ENCODE measurements at places on chromosomes 11 and 22.

DNA sequence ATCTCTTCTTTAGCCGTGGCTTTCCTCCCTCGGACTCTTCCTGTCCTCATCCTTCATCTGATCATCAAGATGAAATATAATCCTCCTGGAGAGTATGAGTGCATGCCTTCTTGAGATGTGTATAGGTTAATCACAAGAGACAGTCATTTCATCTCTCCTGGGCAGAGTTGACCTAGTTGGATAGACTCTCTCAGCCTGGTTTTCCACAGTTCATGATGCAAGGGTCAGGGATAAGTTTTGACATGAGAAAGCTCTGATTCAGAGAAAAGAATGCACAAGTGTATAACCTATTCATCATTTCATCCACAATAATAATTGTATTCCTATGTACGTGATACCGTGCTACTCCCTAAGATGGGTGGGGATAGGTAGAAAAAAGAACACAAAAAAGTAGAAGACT is 33.2 kb upstream of the CCDC90B start:
- DNase-seq = no peak

GRCh38 chr11:134654161-134654915 is 242.3 kb upstream of the B3GAT1 start:
- no peak for DNase-seq

- peak; percentile 100 for DNase-seq
These were observed 1.0 kb upstream of the EP300 start for GRCh38 chr22:41091132-41092022.

GRCh38 chr11:45229401-45230020 is 56.6 kb downstream of the SYT13 start:
- DNase-seq = no peak

DNA sequence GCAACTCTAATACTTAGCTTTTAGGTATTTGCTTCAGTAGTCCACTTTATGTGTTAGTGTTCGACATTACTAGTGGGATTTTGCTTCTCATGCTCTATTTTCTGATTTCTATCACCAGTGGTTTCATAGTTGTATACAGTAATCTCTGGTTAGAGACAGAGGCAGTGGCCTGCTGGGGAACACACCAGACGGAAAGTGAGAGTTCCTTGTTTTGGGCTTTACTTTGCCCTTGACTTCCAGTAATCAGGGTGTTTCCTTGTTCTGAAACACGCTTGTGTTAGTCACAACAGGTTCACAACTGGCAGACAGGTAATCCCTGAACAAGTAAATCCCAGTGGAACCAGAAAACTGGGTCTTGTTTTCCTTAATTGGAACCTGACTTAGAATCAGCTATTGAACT is 56.0 kb downstream of the PACS1 start:
- DNase-seq = no peak

DNA sequence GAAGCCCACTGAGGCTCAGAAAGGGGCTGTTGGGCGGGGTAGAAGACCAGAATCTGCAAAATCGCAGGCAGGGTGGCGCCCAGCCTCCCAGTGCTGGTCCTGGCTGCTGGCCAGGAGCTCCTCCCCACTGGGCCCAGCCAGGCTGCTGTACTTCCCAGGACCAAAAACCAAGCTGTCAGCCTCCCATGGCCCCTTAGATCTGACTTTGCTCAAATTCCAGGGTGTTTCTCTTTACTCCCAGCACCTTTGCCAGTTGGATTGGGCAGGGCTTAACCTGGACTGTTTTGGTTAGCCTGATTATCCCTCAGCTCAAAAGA is 44.2 kb upstream of the WEE1 start:
- no peak for DNase-seq

GRCh38 chr11:94154095-94154856 is 25.6 kb downstream of the PANX1 start:
- no peak for DNase-seq

DNA sequence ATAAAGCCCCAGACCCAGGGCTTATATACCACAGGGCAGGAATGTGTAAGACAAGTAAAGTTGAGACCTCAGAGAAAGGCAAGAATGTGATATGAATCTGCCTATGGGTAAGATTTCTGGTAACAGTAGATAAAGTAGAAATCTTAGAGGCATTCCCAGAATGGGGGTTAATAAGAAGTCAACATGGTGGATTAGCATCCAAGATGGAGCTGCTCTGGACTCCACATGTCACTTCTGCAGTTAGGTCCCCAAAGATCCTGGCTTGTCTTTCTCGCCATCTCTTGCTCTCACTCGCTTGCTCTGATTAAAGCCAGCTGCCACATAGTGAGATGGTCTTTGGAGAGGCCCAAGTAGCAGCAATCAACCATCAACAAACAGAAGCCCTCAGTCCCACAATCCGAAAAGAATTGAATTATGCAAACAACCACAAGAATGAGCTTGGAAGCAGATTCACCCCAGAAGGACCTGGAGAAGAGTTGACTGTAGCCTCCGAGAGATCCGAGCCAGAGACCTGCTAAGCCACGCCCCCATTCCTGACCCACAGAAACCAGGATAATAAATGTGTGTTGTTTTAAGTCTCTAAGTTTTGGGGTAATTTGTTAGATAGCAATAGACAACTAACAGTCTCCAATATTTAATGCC is 5.4 kb upstream of the C11orf86 start:
- DNase-seq = no peak

- DNase-seq = no peak
These were observed 116.1 kb downstream of the ATXN10 start for GRCh38 chr22:45787759-45788158.

DNA sequence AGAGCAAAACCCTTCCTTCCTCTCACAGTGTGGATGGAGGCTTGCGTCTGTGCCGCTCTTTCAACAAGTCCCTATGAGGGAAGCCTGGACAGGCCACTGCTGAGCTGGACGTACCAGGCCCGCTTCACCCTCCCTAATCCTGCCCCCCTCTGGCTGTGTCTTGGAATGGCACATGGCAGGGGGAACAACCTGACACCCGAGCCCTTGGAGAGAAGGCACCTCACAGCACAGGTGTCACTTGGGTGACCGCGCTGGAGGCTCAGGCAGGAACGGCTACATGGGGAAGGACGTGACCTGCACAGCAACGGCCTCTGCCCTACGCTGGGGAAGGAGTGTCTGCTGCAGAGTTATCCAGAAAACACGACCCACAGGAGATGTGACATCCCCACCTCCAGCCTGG is 11.0 kb downstream of the CARS1 start:
- no peak for DNase-seq

DNA sequence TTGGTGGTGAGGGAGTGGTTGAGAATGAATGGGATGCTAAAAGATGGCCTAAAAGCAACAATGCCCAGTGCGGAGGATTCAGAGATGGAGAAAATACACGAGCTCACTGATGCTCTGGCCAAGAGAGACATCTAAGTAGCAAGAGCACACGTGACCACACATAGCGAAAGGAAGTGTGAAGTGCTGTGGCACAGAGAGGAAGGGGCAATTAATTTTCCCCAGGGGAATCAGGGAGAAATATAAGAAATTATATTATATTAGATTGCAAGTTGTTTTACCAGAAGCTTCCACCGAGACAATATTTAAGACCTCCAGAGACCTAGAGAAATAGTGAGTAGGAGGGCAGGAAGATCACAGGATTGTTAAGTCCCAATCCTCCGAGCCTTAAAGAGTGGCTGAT is 80.6 kb downstream of the RCN1 start:
- no peak for DNase-seq

- no peak for DNase-seq
These were observed 717.9 kb downstream of the OPCML start for GRCh38 chr11:132814410-132814809.

DNA sequence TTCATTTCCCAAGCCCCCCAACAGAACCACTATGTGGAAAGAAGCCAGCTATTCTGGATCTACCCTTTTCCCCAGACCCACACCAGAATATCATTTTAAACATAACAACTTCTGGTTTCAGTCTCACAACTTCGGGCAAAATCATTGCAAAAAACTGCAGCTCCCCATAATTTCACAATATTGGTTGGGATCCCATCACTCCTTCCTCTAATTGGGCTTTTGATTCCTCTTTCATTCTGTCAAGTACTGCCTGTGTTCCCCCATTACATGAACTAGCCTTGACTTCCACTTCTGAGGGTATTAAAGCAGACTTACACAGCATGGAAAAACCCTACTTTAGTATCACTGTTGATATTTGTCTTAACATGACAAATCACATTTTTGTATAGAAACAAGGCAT is 4.1 kb upstream of the APOL3 start:
- no peak for DNase-seq

DNA sequence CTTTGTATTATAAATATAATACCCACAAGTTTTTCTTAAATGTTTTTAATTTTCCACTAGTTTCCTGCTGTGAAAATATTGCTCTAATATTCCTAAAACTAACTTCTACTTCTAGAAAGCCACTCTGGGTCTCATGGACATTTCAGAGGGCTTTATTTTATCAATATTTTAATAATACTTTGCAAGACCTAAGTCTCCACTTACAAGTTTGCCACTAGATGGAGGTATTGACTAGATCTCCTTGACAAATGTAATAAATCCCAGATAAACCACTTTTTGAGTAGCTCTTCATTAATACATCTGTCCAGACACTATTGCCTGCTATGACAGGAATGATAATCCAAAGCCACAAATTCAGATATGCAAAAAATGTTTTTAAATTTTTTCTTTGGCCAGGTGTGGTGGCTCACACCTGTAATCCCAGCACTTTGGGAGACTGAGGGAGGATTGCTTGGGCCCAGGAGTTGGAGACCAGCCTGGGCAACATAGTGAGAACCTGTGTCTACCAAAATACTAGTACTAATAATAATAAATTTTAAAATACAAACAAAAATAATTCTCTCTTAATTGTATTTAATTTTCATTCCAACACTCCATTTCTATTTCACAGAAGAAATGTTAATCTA is 3.5 kb upstream of the ACAT1 start:
- DNase-seq = no peak

DNA sequence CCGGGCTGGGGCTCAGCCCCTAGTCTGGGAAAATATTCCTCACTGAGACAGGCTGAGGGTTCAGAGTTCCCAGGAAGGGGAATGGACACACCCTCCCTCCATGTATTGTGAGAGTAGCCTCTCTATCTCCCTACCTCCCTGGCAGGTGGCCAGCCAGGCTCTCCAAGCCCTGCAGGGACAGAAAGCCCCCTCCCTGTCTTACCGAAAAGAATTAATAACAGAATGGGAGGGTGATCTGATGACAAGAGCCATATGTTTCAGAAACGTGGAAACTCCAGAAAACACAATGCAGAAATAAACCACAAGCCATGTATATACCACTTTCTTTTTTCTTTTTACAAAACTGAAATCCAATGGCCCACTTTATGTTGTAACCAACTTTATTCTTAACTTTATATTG is 140.0 kb downstream of the CHST1 start:
- DNase-seq = no peak

DNA sequence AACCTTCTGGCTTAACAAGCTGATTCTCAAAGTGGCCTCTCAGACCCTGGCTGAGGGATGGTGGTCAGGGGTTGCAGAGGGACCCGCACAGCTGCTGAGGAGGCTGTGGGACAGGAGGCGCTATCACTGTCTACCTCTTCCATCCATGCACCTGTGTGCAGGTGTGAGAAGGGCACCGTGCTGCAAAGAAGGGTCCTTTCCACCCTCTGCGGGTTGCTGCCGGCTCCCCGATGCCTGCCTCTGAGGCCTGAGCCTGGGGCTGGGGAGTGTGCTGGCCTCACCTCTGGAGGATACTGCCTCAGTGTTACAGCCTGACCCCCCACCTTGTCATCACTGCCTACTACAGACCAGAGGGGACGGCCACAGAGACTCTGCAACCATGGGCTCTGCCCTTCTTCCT is 66.1 kb upstream of the B3GAT1 start:
- no peak for DNase-seq

DNA sequence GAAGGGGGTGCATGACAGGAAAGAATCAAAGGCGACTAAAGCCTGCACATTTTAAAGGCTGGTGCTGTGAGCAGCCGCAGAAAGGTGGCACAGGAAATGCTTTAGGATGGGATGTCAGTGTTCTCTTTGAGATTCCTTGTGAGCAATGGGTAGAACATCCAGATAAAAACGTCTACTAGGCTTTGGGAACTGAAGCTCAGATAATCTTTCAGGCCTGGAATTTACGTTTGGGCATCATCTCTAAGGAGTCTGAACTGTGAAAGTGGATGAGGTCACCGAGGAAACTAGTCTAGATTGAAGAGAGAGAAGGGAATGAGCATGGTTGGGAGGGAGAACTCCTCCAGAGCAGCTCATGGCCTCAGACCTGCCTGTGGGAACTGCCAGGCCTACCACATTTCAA is 65.7 kb downstream of the FLI1 start:
- DNase-seq = no peak

DNA sequence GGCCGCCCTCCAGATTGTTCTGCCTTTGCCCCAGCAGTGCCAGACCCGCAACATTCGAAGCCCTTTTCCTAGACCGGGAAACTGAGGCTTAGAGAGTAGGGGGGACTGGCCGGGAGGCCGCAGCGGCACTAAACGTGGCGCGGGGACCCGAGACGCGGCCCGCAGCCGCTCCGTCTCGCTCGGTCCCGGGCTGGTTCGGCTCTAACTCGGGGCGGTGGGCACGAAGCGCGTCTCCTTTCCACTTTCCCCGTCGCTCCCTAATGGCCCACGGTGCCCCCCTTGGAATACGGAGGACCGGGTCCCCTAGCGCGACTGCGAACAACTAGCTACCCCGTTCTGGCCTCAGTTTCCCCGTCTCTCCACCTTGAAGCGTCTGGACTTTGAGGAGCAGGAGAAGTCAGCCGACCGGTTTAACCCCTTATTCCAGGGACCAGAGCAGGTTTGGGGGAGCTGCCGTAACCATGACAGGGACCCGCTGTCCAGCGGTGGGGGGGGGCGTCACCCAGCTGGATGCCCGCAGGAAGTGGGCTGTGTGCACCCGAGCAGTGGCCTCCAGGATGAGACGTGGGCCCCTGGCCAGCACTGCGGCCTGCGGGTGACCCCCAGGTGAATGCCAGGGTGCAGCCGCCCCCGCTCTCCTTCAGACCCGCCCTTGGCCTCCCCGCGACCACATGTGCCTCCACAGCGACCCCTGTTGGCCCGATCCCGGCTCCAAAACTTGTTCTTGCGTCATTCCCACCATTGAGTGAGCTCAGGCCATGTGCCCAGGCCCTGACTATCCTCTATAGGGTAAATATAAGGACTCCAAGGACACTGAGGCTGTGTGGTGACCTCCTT is 1.1 kb downstream of the CDC42EP1 start:
- DNase-seq = peak; percentile 46

GRCh38 chr11:6681949-6682348 is 1.2 kb downstream of the MRPL17 start:
- no peak for DNase-seq
